ENCODE measurements at places on chromosomes 1 and 21.

- no peak for DNase-seq
These were observed 30.6 kb downstream of the HFM1 start for GRCh38 chr1:91374086-91374485.

DNA sequence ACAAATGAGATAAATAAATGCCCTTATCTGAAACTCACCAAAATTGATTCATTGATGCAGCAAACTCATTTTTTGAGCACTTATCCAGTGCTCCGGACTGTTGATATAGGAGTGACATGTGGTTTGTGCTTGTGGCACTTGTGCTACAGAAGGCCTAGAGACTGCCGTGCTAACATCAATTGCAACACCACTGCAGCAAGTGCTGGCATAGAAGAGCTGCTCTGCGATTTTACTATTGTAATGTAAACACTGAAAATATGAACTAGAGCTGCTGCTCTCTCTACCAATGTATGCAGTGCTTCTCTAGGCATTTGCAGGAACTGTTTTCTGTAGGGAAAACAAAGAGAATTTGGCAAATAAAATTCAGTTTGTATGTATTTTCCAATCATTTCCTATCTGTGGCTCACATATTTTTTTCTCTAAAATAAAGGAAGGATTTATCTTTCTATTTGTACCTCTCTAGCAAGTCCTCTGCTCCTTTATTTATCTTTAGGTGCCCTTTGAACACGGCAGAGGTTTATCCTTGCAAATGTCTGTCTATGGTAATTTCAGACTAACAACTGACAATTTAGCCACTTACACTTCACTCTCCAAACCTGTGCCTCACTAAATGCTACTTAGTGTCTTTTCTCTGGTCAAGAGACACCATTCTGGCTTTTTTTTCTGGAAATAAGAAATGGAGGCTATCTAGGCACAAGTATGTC, 409.5 kb upstream of the ADGRL2 start:
- no peak for DNase-seq

DNA sequence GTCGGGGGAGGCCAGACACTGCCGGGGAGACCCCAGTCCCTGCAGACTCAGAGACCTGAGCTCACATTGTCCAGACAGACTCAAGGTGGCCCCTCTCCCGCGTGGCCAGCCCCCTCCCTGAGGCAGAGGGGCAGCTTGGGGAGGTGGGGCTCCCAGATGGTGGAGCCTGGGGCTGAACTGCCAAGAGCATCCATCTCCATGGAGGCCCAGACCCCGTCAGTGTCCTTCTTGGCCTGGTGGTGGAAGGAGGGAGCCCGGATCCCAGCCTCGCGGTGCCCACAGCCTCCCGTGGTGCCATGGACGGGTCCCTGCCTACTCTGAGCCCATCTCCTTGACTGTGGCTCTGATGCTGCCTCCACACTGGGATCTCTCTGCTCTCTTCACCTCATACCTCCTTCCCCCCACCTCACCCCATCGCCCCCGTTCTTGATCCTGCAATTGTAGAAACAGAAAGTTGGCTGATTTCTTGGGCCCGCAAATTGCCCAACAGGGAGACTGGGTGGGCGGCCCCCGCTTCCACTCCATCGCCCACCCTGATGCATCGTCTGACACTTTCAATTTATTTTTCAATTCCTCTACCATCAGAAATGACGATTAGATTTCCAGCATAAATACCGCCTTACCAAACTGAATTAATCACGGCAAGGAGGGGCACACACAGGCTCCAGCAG, 348.9 kb downstream of the MATN1 start:
- no peak for DNase-seq

DNA sequence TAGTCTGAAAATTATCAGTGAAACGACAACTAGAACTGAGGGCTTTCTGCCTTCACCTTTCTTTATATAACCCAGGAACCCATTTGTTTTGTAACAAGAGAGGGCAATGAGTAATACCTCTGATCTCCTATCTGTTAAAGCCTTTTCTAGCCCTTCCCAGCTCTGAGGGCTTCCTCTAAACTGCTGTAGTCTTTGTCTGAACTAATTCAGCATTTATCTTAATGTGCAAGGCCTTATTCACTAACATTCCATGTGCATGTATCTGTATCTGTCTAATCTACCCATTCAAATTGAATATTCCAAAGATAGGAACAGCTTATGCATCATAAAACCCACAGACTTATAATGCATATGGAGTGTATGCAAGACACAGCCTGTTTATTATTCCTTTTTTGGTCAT, 167.1 kb downstream of the LYPLAL1 start:
- DNase-seq, result no peak

- DNase-seq, result no peak
These were observed 37.7 kb downstream of the SYF2 start for GRCh38 chr1:25194572-25195020.

DNA sequence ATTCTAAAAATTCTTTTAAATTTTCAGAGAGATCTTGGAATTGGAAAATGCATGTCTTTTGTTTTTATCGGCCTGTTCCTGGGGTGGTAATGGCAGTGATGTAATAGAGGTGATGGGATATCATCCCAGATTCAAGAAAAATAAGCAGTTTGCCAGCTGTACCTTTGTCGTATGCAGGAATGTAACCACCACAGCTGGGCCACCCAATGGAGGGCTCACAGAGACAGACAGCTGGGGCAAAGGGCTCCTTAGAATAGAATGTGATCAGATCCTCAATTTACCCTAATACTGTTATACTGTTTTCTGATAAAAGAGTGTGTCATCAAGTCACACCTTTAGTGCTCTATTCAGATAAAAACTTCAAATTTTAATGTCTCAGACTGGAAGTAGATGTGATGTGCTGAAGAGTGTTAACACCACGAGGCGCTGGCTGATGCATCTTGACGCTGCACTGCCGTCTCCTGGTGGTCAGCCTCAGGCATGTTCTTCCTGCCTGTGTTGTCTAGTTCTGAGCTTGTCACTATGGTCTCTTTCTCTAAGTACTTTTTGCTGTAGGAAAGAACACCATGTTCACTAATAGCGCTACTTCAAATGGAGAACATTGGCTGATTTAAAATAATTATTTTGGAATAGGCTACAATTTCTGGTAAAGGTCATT, 78.8 kb downstream of the C1orf21 start:
- no peak for DNase-seq

DNA sequence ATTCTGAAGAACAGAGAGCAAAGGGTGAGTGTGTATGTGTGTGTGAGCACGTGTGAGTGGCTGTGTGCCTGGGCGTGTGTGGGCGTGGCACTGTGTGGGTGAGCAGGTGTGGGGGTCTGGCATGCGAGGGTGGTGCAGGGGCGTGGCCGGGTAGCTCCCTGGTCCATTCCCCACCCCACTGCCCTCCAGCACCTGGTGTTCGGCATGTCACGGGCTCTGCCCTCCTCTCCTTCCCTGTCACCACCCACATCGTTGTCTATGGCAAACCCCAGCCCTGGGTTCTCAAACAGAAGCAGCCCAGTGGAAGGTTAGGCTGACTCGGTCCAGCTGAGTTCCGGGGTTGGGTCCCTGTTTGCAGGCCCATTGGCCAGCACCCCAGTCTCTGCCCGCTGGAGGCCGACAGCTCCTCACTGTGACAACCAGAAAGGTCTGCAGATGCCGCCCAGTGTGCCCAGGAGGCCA, 39.8 kb downstream of the UBE2G2 start:
- no peak for DNase-seq

DNA sequence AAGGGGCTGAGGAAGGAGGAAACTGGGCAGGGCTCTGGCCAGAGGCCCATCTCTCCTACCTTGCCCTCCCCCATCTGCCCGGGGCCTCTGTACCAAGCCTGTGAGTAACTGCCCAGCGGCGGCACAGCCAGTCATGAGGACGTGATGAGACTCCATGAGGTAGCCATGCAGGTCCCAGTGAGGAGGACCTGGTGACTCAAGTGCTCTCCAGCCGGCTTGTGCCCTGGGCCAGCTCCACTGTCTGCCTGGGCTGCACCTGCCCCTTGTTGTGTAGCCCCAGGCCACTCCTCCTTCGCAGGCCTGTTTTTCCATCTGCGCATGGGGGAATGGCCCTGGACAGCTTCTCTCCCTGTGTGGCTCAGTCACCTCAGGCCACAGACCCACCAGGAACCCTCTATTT, 42.0 kb upstream of the PADI1 start:
- no peak for DNase-seq

- no peak for DNase-seq
These were observed 20.9 kb upstream of the SH3BGRL3 start for GRCh38 chr1:26259005-26259404.

All from T-helper 17 cell (primary cell).